ENCODE measurements at places on chromosomes 6 and 20.

DNA sequence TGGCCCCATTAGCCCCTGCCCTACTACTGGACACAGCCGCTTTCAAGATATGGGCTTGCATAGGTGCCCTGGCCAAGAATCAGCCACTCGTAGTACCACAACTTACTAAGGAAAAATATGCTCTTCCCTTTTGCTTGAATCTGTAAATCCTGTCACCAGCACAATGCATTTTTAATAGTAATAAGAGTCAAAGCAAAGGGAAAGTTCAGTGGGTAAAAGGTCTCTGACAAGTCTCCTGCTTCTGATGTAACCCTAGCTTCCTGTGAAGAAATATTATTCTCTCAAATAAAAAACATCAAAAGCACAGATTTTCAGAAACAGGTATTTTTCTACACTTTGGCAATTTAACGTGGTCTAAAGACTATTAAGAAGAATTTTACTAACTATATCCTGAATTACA lies 373.8 kb downstream of the GJA1 start:
- DNase-seq, result no peak

GRCh38 chr6:51489133-51489532 lies 598.3 kb downstream of the PKHD1 start:
- DNase-seq, result no peak

- DNase-seq, result no peak
These were observed 622 bp upstream of the KIZ start for GRCh38 chr20:21125072-21125848.

DNA sequence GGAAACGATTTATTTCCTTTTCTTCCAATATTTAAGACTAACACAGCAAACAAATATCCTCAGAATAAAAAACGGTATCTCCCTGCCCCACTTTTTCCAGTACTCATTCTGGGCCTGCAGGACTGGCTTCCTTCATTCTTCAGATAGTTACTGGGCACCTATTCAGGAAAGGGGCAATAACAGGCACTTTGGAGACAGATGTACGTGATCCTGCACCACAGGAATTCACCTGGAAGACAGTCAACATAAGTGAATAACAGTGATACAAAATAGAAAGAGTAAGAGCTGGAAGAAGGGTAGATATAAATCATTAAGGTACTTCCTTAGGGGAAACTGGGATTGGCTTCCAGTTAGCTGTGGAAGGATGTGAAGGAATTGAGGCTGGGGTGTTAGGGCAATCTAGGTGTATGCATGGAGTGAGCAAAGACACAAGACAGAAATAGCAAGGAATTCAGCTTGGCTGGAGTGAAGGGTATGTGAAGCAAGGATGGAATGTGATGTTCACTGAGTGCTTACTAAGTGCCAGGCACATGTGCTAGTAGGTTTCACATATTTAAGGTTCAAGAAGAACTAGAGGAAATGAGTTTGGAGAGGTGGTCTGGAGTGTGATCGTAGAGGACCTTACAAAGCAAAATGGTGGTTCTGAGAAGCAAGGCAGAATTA lies 49.3 kb upstream of the FAM83C start:
- no peak for DNase-seq

GRCh38 chr6:168206186-168206585 lies 113.4 kb downstream of the DACT2 start:
- DNase-seq, result no peak
